ENCODE measurements at places on chromosomes 11 and 22. TPM values are rescaled to one million over a fixed set of nuclear protein-coding genes. Genes with fewer than 3 reads are reported as not detected.

The OR6A2 gene
- total RNA-seq, result not detected

DNA sequence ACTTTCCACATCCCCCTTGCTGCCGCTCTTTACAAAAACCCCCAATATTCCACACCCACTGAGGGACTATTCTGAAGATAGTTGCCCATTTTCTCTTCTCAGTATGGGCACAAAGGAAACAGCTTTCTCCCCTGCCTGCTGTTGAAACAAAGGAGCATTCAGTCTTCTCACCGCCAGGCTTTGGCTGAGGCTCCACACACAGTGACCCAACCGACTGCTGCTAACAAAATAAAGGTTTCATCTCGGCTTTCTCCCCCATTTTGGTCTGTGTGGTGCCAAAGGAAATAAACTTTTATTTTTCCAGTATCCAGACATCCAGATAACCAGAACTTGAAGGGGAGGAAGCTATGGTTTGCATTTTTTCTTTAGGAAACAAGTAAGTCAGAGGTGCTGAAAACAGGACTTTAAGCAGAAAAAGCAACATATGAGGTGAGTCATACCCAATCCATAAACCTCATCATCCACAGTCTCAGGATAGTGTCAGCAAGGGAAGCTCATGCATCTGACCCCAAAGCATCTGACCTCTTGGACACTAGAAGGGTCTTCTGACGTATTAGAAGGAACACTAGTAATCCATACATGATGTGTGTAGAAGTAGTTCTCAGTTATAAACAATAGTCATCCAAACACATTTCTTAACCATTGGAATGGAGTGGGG is 6.4 kb downstream of the CLMP start:
- no peaks in the 10 kb centered on the region for H3K36me3 ChIP-seq
- H3K4me3 ChIP-seq, result no peak overlapping the region
- H3K27me3 ChIP-seq, result peaks cover under 1% of the 10 kb centered on the region
- H3K4me1 ChIP-seq, result no peaks in the 10 kb centered on the region
- DNase-seq, result peak; percentile 54

DNA sequence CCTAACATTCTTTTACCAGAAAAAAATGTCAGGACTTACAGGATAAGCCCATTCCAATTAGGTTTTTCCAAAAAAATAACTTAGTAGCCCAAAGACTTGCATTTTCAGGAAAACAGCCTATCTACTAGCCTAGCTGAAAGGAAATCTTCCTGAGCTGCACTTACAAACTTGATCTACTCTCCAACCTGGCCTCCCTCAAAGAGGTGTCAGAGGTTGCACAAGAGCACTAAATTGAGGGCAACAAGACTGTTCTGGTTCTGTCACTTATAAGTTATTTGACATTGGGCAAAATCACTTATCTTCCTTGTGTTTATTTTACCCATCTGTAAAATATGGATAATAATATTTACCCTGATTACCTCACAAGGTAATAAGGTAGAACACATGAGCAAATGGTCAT is 7.9 kb upstream of the SOX6 start:
- H3K36me3 ChIP-seq, result no peaks in the 10 kb centered on the region
- H3K27me3 ChIP-seq, result no peaks in the 10 kb centered on the region
- H3K4me1 ChIP-seq, result no peaks in the 10 kb centered on the region
- no peak overlapping the region for H3K4me3 ChIP-seq
- H3K27ac ChIP-seq, result no peak overlapping the region
- DNase-seq, result no peak

GRCh38 chr11:134861490-134862104 is 449.6 kb upstream of the B3GAT1 start:
- no peaks in the 10 kb centered on the region for H3K4me1 ChIP-seq
- no peak overlapping the region for H3K4me3 ChIP-seq
- DNase-seq, result no peak
- H3K36me3 ChIP-seq, result no peaks in the 10 kb centered on the region

DNA sequence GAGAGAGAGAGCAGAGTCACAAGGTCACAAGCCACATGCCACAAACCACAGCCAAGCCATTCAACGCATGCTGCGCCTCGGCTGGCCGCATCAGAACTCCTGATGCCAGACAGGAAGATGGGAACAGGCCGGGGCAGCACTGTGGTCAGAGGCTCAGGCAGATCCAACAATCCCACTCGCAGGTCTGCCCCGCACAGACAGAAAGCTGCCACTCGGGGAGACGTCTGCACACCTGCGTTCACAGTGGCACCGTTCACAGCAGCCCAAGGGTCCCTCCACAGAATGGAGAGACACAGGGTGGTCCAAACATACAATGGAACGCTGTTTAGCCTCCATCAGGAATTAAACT is 408.8 kb downstream of the CTTN start:
- H3K4me1 ChIP-seq, result no peaks in the 10 kb centered on the region
- no peak overlapping the region for H3K4me3 ChIP-seq
- no peaks in the 10 kb centered on the region for H3K27me3 ChIP-seq
- no peak overlapping the region for H3K27ac ChIP-seq
- H3K36me3 ChIP-seq, result peaks cover 20% of the 10 kb centered on the region

The OR51B2 gene
- total RNA-seq, result not detected

- no peaks in the 10 kb centered on the region for H3K27me3 ChIP-seq
- peak; percentile 91 for DNase-seq
- H3K4me1 ChIP-seq, result peaks cover 84% of the 10 kb centered on the region
Observed at GRCh38 chr11:62508336-62509058, 38.1 kb downstream of the AHNAK start.

DNA sequence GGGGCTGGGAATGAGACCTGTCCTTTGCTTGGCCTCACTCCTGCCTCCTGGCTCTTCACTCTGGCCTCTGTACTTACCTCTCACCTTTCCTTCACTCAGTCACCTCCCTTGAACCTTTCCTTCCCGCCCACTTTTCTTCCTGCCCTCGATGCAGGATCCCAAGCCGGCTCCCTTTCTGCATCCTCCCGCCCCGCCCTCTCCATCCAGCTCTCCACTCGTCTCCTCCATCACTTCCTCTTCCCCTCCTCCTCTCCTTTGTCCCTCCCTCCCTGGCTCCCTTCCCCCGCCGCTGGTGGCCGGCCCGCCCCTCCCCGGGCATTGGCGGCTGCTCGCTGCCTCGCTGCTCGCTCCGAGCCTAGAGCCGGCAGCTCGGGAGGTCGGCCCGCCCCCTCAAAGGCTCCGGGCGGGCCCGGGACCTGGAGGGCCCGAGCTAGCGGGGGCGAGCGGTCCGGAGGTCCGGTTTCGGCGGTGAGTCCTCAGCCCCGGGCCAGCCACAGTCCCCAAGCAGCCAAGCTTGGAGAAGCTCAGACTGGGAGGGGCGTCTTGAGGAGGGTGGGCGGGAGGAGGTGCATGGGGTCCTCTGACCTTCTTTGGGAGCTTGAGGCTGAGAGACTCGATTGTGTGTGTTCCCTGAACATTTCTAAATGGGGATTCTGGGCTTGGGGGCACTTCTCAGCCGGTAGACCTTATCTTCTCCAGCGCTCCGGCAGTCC is 13.8 kb downstream of the PHLDB1 start:
- peak overlapping the region; percentile 37 for H3K27ac ChIP-seq
- H3K4me1 ChIP-seq, result peaks cover 87% of the 10 kb centered on the region

GRCh38 chr11:75432911-75433321 is at the start of gene KLHL35:
Gene KLHL35 (minus strand): TSS chr11:75433203. CDS start chr11:75430629, 2,574 bp downstream.
- H3K4me1 ChIP-seq, result peaks cover 17% of the 10 kb centered on the region
- DNase-seq, result no peak
- H3K27ac ChIP-seq, result no peak within 1 kb of the TSS
- H3K27me3 ChIP-seq, result peaks cover 59% of the 10 kb centered on the region
- H3K36me3 ChIP-seq, result no peaks in the 10 kb centered on the region

- no peak overlapping the region for H3K4me3 ChIP-seq
- peaks cover 66% of the 10 kb centered on the region for H3K4me1 ChIP-seq
- no peaks in the 10 kb centered on the region for H3K36me3 ChIP-seq
- H3K27me3 ChIP-seq, result no peaks in the 10 kb centered on the region
Observed at GRCh38 chr11:117037279-117037974, 60.8 kb downstream of the SIK3 start.

DNA sequence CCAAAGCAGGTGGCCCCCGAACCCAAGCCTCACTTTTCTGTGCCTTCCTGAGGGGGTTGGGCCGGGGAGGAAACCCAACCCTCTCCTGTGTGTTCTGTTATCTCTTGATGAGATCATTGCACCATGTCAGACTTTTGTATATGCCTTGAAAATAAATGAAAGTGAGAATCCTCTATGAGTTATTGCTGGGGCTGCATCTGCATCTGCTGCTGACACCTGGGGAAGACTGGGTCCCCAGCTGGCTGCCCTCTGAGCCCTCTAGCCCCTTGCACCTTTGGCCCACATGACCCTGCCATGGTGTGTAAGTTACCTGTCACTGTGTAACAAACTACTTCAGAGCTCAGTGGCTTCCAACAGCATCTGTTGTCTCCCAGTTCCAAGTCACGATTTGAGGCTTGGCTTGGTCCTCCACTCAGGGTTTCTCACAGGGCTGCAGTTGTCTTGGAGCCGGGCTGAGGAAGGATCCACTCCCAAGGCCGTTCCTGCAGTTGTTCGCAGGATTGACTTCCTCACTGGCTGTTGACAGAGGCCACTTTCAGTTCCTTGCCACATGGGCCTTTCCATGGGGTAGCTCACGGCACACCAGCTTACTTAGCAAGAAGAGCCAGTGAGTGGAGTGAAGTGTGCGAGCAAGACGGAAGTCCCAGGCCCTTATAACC is 13.5 kb upstream of the UVRAG start:
- H3K4me3 ChIP-seq, result no peak overlapping the region
- peaks cover 19% of the 10 kb centered on the region for H3K4me1 ChIP-seq
- H3K27me3 ChIP-seq, result no peaks in the 10 kb centered on the region
- no peaks in the 10 kb centered on the region for H3K36me3 ChIP-seq
- DNase-seq, result no peak

The C11orf52 gene
- 15.2 TPM for total RNA-seq

DNA sequence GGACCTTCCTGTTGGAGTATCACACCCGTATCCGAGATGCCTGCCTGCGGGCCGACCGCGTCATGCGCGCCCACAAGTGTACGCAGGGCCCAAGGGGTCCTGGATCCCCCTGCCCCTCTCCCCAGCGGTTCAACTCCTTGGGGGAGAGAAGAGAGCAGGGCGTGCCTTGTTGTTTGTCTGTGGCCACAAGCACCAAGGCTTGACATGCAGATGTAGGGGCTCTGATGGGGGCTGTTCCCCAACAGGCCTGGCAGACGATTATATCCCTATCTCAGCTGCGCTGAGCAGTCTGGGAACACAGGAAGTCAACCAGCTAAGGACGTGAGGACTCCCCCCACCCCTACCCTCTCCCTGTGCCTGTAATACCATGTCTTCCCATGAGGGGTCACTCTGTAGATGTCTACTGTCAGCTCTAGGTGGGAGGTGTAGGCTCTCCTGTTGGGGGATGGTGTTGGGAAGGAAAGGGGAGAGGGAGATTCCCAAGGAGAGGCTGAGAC is 6.8 kb downstream of the CFL1 start:
- DNase-seq, result no peak
- no peak overlapping the region for H3K27ac ChIP-seq
- H3K4me3 ChIP-seq, result no peak overlapping the region
- peaks cover 45% of the 10 kb centered on the region for H3K4me1 ChIP-seq
- no peaks in the 10 kb centered on the region for H3K27me3 ChIP-seq
- peaks cover 59% of the 10 kb centered on the region for H3K36me3 ChIP-seq

DNA sequence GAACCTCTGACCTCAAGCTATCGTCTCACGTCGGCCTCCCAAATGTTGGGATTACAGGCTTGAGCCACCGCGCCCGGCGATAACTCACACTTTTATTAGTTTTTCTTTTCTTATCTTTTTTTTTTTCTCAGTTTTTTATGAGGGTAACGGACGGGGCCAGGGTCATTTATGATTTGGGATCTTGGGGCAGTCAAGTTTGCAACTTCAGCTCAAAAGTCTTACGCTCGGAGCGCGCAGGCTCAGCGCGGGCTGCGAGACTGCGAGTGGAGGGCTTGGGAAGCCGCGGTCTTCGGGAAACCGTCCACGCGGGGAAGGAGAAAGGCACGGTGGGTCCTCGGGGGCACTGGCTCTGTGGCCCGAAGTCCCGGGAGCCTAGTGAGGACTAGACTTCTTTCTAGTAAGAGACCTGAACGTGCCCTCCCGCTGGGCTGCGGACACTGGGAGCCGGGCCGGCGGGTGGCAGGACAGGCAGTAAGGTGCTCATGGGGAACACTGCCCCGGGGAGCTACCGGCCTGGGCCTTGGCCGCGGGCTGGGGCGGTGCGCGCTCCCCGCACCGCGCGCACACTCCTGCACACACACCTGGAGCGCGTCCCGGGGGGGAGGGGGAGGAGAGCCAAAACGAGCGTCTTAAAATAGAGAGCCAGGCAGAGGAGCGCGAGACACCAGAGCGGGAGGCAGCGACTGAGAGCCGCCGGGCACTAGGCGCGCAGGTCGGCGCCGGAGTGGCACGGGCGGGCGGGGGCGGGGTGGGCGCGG is 476 bp upstream of the BARX2 start:
- H3K4me3 ChIP-seq, result peak overlapping the region; percentile 47
- H3K27me3 ChIP-seq, result peaks cover 89% of the 10 kb centered on the region
- H3K36me3 ChIP-seq, result no peaks in the 10 kb centered on the region
- peak; percentile 77 for DNase-seq

DNA sequence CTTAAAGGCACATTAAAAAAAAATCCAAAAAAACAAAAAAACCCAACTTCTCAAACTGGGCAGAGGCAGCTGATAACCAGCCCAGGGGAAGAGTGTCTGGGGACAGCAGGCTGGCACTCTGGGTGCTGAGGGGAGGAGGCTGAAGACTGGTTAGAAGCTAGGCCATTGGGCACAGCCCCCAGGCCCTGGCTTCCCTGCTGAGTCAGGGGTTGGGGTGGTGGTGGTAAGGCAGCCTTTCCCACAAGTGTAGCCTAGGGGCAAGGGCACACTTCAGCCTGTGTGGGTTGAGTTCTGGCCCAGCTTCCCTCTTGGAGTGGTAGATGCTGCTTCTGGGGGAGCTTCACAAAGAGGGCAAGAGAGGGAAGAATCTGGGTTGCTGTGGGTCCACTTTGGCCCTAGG is 16.3 kb upstream of the ARFGAP3 start:
- H3K4me1 ChIP-seq, result peaks cover 6% of the 10 kb centered on the region
- H3K27ac ChIP-seq, result no peak overlapping the region
- no peak overlapping the region for H3K4me3 ChIP-seq

The MAJIN gene
- not detected for total RNA-seq

The DYNC2H1 gene
- total RNA-seq, result 15.8 TPM

DNA sequence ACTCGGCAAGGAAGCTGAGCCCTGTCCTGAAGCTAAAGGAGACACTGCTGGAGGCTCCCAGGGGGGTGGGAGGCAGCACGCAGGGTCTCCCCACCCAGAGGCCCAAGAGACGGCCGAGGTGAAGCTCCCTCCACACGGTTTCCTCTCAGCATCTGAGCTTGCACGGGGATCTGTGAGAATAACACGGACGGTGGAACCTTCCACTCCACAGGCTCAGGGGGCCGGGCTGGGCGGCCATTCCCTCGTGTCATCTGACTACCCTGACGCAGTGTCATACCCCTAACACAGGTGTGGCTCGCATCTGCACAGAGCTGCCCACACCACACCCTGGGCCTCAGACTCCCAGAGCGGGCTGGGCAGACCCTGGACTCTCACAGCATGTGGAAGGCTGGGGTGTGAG is 409.7 kb downstream of the SHANK2 start:
- no peak overlapping the region for H3K4me3 ChIP-seq
- no peak for DNase-seq
- no peaks in the 10 kb centered on the region for H3K4me1 ChIP-seq
- H3K27me3 ChIP-seq, result no peaks in the 10 kb centered on the region
- no peaks in the 10 kb centered on the region for H3K36me3 ChIP-seq
- H3K27ac ChIP-seq, result no peak overlapping the region
